ENCODE measurements at places on chromosomes 13 and 19.

GRCh38 chr13:77338961-77339401, 12.1 kb upstream of the MYCBP2 start:
- DNase-seq = no peak

GRCh38 chr13:106599875-106600797, 32.2 kb upstream of the ARGLU1 start:
- DNase-seq = no peak

- DNase-seq = no peak
Measured at GRCh38 chr19:35977446-35978222, 17.4 kb upstream of the SDHAF1 start.

GRCh38 chr19:5479958-5480357, 24.7 kb downstream of the ZNRF4 start:
- no peak for DNase-seq

GRCh38 chr19:37304190-37304883, 66.6 kb upstream of the ZNF527 start:
- no peak for DNase-seq

DNA sequence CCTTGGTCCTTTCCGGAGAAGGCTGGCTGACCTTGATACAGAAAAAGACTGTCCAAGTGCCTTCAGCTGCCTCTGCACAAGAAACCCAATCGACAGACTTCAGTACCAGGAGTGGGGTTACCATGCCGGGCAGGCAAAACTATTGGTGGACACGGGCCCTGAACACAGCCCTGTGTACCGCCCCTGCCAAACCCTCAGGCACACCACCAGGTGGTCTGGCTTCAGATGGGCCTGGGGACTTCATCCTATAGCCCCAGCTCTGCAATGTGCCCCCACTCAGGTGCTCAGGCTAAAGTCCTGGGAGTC, 17.5 kb downstream of the TCF3 start:
- no peak for DNase-seq

DNA sequence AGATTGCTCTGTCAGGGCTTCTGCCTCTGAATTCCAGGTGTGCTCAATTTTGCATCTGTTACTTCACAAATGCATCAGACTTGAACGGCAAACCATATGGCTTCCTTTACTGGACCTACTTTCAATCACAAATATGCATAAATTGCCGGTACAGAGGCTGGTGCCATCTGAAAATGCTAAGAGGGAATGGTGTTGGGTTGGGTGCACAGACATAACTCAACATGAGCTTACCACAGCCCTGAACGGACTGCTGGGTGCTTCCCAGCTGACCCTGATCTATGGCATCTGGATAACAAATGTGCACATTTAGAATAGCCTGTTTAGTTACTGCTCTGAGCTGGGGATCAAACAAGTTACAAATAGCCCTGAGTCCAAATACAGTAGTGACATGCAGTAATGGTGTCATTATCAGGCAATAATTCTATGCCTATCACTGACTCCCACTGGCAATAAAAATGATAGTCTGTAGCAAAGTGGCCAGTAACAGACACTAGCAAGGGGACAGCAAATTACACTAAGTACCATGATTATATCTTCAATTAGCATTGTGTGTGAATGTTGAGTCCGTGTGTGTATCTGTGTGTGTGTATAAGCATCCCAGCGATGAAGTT, 927.3 kb downstream of the DIAPH3 start:
- DNase-seq = no peak

GRCh38 chr13:99724633-99725517, 223.6 kb downstream of the TM9SF2 start:
- DNase-seq = no peak

DNA sequence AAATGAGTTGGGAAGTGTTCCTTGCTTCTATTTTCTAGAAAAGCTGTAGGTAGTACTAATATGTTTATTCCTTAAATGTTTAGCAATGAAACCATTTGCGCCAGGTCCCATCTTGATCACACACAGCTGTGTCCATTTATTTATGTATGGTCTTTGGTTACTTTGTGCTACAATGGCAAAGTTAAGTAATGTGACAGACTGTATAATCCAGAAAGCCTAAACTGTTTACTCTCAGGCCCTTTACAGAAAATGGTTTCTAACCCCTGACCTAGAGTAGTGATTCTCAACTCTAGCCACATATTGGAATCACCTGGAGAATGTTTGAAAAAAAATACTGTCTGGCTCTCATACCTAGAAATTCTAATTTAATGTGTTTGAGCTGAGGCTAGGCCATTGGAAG, 21.3 kb downstream of the SLC46A3 start:
- DNase-seq = no peak

GRCh38 chr19:6503407-6504201, 1.5 kb upstream of the TUBB4A start:
- DNase-seq = no peak

GRCh38 chr19:38692458-38693379, 45.3 kb downstream of the ACTN4 start:
- no peak for DNase-seq

All from stimulated activated CD8-positive, alpha-beta memory T cell treated with anti-CD3 and anti-CD28 coated beads, Interleukin-7, amount 100 ng/mL, for 1 hour (primary cell).